ENCODE measurements at places on chromosomes 6 and 20. TPM values are rescaled to one million over a fixed set of nuclear protein-coding genes. Genes with fewer than 3 reads are reported as not detected.

GRCh38 chr6:56664029-56664428, 21.3 kb upstream of the DST start:
- DNase-seq: no peak

DNA sequence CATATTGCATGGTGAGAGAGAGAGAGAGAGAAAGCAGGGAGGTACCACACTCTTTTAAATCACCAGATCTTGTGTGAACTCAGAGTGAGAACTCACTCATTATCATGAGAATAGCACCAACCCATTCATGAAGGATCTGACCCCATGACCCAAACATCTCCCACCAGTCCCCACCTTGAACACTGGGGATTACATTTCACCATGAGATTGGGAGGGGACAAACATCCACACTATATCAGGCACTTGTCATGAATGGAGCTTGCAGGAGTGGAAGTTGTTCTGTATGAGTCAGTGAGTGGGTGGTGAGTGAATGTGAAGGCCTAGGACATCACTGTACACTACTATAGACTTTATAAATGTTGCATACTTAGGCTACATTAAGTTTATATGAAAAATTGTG, 47.7 kb upstream of the RNF182 start:
- no peak for DNase-seq

- DNase-seq: no peak
Observed at GRCh38 chr6:4240148-4240547, 104.8 kb upstream of the ECI2 start.

DNA sequence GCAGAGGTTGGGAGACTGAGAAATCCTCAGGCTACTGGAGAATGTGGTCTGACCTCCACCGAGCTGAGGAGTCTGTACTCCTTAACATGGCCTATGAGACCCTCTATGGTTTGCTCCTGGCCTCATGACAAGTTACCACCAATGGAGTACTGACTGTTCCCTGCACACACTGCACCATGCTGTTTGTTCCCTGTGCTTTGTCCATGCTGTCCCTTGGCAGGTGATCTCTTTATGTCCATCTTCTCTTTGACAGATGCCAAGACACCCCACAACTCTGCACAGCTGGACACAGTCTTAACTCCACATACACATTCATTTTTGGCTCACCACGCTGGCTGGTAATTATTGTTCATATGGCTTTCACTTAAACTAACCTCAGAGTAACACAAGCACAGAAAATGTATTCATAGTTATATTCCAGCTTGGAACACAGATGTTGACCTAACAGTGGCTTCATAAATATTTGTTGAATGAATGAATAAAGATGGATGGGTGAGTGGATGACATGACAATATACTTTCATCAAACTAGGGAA, 258.0 kb downstream of the ATXN1 start:
- no peak for DNase-seq

The XKR7 gene
- not detected for polyA plus RNA-seq

The CYP39A1 gene
- polyA plus RNA-seq: not detected

The PLA2G7 gene
- not detected for polyA plus RNA-seq

DNA sequence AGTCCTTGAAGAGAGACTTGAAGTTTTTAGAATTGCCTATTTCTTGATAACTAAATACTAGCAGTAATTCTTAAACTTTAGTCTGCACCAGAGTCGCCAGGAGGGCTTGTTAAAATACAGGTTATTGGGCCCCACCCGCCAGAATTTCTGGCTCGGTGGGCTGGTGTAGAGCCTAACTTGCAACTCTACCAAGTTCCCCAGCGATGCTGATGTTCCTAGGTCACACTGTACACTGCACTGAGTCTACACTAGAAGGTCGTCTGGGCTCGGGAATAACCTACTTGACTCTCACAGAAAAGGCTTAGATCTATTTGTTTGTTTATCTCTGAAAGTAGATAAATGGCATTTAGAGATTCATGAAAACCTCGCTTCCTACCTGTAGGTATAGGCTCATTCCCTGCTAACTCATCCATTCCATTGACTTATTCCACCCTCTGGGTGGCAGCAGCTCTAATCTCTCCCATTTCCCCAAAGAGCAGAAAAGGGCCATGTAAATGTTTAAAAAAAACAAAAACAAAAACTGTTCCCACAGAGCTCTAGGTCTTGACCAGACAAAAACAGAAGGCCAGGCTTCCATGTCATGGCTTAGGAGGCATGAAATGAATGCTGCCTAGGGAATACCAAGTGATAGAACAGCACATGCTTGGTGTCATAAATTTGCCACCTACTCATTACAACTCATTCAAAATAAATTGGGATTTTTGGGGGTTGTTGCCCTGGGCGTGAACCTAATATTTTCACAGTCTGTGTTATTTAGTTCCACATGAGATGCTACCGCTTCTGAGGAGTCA, 292.1 kb downstream of the ADGB start:
- DNase-seq: no peak

The FAXC gene
- polyA plus RNA-seq: 2.8 TPM

DNA sequence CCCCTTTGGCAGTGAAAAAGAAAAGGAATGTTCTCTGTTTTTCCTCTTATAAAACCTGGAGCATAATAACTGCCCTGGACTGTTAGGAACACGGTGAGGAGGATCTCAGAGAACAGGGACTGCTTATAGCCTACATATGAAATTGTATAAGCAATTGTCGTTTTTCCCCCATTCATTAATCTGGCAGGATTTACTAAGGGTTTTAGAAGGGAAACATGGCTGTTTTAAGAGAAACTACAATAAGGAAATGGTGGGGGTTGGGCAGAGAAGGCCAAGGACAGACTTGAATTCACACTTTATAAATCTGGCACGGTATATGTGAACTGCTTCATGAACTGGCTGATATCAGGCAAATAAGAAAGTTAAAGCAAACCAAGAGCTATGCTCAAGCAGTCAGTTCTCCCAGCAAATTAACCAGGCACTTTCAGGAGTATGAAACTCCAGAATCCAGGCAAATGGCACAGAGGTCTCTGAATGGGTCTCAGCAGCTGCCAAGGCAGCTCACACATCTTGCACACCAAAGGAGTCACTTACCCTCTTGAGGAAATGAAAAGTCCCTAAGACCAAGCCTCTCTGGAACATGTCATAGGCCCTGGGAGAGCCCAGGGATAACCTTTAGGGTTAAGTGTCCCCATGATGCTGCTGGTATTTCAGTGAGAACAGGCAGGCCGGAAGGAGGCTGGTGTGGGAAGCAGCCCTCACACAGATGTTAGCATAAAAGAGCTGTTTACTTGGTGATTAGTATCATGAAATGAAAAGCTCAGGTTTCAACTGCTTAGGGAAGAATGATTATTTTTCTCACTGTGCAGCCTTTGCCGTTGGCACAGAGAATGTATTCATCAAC, 260.5 kb upstream of the MARCKS start:
- no peak for DNase-seq

Data from endothelial cell of umbilical vein (primary cell).